AG09309 (cell line): ENCODE measurements at places on chromosomes 2 and 18.

DNA sequence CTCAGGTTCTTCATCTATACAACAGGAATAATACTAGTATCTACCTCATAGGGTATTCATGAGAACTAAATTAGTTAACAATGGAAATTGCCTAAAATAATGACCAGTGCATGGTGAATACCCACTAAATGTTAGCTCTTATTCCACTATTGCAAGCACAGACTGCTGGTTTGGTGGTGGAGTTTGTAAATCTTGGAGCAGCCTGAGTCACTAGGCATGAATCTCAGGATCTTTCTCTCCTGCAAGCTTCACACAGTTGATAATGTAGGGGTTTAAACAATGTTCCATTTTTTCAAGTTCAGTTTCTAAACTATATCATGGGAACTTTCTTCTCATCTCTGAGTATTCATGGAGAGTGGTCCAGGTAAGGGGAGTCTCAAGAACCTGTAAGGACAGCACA is 84.0 kb downstream of the OSR1 start:
- DNase-seq: no peak

DNA sequence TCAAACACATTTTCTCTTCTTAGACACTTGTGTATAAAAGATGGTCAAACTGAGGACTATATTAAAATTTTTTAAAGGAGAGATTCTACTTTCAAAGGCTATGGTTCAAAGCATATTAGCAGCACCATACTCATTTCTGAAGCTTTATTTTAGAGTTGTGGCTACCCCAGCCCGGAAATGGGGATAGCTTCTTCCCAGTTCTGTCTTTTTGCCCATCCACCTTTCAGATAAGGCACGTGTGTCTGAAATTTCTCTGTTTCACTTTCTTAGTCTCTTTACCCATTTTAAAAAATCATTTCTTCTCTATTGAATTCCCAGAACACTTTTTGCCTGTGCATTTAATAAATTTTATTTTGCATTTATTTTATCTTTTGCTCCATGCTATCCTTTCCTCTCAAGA is 431.5 kb downstream of the RNF144A start:
- DNase-seq: no peak

DNA sequence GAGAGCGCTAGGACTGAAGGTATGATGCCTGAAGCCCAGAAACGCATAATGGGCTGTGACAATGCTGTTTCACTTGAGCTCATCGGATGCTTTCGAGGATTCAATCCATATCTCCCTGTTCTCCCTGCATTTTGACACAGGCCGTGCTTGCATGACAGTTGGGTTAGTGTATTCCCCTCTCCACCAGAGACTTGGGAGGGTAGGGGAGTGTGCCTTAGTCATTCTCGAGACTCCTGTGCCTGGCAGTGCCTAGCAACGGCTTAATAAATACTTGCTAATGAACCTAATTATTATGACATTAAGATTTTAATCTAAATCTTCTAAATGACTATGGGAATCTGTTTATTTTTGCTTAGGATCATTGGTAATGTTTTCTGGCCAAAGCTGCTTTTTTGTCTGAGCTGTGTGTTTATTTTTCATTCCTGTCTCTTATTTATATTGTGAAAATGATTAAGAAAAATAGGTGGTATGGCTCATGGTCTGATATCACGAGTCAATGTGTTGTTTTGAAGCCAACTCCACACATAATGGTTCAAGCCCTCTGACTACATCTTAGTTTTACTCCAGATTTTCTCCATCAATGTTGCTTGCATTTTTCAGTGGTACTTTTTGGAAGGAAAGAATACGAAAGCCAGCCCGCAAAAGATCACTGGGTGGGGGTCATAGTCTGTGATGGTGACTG is 61.3 kb downstream of the NEDD4L start:
- DNase-seq: no peak

GRCh38 chr18:25805939-25806338 is 284.5 kb downstream of the SS18 start:
- DNase-seq: no peak

- DNase-seq: no peak
Measured at GRCh38 chr2:154546341-154546740, 152.2 kb upstream of the KCNJ3 start.

GRCh38 chr2:176758426-176758825 is 454.2 kb upstream of the HNRNPA3 start:
- DNase-seq: no peak

- DNase-seq: no peak
Measured at GRCh38 chr2:39434233-39434897, 2.7 kb downstream of the MAP4K3 start.

DNA sequence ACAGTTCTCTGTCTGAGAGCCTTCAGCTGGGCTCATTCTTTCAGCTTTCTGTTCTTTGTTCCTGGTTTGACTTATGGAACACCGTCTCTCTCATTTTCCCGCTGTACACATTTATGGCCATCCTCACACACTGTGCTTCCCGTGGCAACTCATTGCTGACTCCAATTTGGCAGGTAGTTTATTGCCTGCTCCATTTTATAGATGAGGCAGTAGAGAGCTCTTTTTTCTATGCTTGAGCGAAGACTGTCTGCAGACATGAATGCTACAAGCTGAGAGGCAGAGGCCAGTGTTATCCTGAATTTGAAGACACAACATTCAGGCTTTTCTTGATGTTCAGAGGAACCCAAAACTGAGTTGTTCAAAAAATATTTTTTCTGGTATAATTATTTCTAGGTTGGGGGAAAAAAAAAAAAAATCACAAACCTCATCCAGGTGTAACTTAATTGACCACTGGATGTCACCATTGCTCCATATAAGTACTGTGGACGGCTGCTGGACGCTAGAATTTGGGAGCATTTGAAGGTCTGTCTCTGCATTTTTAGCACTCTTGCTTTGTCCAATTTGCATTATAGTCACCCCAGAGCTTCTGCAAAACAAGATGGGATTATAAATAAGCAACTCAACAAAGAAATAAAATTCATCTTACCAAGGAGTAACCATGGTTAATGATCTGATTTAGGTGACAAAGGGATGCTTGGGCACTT is 83.5 kb downstream of the HRH4 start:
- no peak for DNase-seq

GRCh38 chr2:71886241-71886640 is 261.4 kb downstream of the CYP26B1 start:
- DNase-seq: no peak

DNA sequence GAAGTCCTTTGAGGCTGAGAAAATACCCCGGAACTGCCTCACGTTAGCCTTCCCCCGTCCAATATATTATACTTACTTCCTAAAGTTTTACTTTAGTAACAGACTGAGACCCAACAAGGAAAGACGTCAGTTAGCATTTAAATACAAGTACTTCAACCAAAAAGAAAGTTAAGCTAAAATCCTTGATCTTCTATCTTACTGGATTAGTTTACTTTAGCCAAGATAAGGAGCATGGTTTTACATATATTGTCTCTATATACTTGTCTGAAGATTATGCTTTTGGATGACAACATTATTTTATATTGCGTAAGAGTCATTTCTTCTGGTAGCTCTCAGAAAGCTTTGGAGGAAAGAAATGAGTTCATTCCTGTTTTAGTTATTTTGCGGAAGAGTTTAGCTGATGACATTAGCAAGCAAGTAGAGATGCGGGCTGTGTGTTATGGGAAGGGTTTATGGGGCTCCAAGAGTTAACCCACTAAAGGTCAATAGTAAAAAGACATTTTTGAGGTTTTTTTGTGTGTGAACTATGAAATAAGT is 532.9 kb downstream of the ZNF516 start:
- no peak for DNase-seq

DNA sequence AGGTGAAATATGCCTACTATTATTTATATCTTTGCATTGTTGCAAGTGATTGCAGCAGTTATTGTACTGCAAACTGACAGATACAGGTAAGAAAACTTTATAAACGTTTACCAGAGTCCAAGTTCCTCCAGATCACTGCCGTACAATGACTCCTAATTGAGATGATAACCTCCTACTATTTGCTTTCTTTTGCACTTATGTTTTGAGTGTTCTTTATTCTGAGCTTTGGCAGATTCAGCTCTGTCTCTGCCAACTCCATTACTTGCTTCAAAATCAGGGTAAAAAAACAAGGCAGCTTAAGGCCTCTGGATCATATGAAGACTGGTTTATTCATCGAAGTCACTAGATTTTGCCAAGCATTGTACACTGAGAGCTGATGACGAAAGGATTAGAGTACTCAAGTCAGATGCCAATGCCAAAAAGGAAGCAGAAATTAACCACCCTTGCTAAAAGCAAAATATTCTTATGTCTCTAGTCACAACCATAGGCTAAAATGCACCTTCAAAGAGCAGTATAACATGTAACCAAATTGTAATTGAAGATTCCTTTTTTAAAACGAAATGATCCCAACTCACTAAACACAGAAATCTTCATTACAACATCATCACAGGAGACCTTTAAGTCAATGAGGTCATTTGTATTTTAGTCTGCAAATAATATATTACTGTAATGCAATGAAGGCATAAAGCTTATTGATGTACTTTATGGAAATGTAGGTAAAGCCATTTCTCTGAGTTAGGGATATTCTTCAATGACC is 10.5 kb upstream of the IKZF2 start:
- DNase-seq: no peak

- no peak for DNase-seq
Measured at GRCh38 chr2:16104949-16105668, 164.8 kb downstream of the MYCN start.

- no peak for DNase-seq
Measured at GRCh38 chr2:95122197-95122551, 566 bp upstream of the MRPS5 start.

DNA sequence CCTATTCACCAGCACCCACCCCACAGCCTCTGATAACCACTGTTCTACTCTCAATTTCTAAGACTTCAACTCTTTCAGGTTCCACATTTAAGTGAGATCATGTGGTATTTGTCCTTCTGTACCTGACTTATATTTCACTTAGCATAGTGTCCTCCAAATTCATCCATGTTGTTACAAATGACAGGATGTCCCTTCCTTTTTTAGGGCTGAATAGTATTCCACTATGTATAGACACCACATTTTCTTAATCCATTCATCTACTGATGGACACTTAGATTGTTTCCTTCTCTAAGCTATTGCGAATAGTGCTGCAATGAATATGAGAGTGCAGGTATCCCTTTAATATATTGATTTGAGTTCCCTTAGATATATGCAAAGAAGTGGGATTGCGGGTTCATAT is 100.1 kb downstream of the EVA1A start:
- no peak for DNase-seq

DNA sequence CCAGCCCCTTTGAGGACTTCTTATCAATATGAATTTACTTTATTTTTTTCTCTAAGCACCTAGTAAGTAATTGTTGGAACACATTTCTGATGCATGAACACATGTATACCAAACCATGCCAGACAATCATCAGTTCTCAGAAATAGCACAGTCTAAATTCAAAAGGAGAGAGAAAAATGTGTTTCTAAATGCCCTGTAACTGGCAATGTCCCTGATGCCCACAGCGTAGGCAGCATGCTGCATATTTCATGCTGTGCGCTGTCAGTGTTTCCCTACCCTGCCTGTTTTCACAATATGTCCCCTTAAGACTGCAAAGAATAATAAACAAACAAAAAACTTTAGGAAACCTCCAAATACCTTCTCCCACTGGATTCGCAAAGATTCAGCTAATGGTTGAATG is 881.0 kb upstream of the CHAC2 start:
- DNase-seq: no peak

DNA sequence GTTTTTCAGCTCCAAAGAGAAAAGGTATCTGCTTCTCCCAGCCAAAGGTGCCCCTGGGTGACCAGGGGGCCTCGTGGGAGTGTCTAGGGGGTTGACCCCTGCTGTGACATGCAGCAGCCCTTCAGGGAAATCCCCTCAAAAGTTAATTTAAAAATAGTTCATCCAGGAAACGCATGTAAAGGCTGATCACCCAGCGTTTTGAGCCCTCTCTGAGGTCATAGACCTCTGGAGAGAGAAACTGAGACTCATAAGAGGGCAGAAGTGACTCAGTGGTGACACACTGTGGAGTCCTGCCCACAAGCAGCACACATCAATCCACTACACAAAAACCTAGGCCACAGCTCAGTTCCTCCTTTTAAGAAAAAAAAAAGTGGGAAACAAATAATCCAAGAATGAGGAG is 11.9 kb downstream of the GAL3ST2 start:
- DNase-seq: no peak

- DNase-seq: no peak
Measured at GRCh38 chr2:201680743-201681142, 17.7 kb downstream of the MPP4 start.

GRCh38 chr2:119544939-119545475 is 758 bp downstream of the CFAP221 start:
- DNase-seq: no peak

GRCh38 chr2:165452327-165452726 is 17.2 kb upstream of the CSRNP3 start:
- no peak for DNase-seq

DNA sequence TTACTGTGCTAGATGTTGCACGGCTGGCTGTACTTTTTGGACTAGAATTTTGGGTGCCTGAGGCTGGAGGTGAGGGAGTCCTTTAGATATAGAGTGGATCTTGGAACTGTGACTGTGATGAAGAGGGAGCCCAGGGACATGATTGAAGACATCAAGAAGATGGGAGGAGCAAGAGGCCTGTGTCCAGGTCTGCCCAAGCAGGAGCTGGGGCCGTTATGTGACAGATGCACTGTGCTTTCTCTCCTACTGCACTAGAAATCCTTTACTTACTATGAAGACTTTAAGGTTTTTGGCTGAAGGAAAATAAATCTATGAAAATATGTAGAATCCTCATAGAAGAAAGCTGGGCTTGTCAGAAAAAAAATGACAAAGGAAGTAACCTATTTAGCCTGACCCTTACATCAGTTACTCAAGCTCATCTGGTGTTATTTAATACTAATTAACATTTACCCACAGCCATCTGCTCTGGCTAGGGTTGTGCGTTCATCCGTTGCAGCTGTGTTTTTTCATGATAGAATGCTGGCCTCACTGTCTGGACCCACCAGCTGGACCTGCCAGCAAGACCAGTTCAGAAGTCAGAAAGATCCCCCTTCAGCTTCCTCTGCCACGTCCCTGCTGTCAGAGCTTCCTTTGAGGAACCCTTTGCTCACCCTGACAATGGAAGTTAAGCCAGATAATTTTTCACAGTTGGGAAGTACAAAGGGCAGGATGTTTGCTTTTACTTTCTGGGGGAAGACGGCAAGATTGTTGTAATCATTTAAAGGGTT is 16.7 kb downstream of the TSN start:
- DNase-seq: no peak

- DNase-seq: no peak
Measured at GRCh38 chr18:62499263-62499650, 23.6 kb upstream of the ZCCHC2 start.

DNA sequence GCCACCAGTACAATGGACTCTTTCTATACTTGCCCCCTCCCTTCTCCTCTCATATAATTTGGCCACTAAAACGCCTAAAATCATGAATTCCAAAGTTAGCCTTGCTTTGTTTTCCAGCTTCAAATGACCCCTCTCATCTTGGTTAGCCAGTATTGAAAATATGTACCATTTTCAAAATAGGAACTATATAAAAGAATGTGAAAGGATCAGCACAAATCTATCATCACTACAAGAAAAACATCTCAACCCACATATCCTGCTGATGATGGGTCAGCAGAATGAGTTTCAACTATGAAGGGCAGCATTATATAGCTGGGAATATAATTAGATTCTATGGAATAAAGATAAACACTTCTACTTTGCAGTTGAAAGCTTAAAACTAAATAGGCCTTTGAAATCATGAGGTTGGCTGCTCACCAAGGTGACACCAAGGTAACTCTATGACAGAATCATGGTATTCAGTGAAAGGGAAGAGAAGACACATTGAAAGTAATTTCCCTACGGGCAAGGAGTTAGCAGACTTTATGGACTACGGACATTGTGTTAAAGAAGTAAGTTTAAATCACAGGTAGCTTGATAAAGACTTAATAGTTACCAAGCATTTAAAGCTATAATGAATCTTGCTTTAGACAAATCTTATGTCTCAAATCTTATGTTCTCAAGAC is 873.0 kb downstream of the CPS1 start:
- DNase-seq: no peak
